ENCODE measurements at places on chromosomes 3 and 15. TPM values are rescaled to one million over a fixed set of nuclear protein-coding genes. Genes with fewer than 3 reads are reported as not detected.
A peak's percentile ranks its signal among the peaks of the same experiment; 100 is the strongest.

The PTH1R gene
- polyA plus RNA-seq = 164 TPM

The CPEB1 gene
- 0.86 TPM for polyA plus RNA-seq

The AMIGO3 gene
- polyA plus RNA-seq = 2.6 TPM

DNA sequence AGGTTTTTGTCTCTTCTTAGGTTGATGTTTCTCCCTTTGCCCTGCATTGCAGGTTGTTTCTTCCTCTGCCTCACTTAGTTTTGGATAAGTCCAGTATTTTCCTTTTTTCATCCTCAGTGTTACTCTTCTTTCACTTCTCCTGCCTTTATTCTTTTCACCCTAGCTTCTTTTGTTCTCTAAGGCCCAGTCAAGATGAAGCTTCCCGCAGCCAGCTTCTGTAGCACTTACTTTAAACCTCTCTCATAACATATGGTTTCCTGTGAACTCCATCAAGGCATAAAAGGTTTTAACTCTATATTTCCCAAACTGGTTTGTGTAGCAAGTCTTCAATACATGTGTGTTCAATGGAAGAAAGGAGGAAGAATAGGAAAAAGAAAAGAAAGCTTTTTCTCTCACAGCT lies 54.1 kb downstream of the TP63 start:
- no peaks in the 10 kb centered on the region for H3K4me1 ChIP-seq
- no peak overlapping the region for H3K4me3 ChIP-seq
- H3K27me3 ChIP-seq = no peaks in the 10 kb centered on the region
- H3K27ac ChIP-seq = no peak overlapping the region
- DNase-seq = no peak

DNA sequence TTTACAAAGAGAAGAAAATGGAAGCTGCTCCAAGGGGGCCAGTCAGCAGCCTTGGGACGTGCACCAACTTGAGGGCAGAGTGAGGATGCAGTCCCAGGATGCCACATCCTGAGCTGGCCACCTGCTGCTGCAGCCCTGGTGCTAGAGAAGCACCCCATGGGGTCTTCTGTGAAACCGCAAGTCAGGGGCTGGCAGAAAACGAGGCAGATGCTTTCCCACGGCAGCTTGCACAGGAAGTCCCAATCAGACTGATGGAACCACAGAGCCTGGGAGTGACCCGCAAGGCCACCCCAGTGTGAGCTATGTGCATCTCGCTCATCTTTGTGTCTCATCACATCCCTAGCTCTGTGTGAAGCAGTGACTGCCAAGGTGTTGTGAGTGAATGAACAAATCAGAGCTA lies 76.5 kb downstream of the NUP210 start:
- DNase-seq = no peak
- H3K4me1 ChIP-seq = peaks cover 12% of the 10 kb centered on the region
- no peak overlapping the region for H3K4me3 ChIP-seq
- no peak overlapping the region for H3K27ac ChIP-seq
- H3K36me3 ChIP-seq = no peaks in the 10 kb centered on the region

DNA sequence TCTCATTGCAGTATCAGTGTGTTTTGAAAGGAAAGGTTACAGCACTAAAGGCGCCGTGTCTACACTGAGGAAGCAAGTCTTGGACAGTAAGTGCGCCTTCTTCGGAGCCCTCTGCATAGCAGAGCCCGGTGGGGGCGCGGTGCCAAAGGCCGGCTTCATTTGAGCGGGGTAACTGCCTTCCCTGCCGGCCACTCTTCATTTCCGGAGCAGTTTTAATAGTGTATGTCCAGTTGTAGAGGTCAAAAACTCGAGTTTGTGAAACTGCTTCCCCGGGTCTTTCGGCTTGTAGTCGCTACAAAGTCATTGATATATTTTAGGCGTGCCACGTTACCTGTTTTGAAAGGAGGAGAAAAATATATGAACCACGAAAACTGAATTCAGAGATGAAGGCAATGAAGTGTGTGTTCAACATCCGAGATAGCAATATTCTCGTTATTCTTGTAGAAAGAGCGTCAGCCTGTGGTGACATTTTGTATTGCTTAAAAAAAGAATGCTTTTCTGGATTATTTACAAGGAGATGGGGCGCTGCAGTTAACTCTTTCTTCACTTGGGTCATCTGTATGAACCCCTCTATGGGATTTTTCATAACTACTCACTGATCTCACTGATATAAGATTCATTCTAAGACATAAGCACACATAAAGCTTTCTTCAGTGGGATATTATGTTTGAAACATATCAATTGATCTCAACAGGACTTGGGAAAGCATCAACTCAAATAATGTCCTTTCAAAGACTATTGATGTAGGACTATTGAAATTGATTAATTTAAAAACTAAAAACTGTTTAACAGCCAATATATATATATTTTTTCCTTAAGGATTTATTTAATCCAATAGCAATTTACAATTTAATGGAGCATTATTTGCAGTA lies 3.0 kb downstream of the ALCAM start:
- H3K27me3 ChIP-seq = peaks cover 11% of the 10 kb centered on the region
- H3K36me3 ChIP-seq = no peaks in the 10 kb centered on the region
- peak; percentile 75 for DNase-seq
- peak overlapping the region; percentile 53 for H3K4me3 ChIP-seq
- no peak overlapping the region for H3K27ac ChIP-seq

DNA sequence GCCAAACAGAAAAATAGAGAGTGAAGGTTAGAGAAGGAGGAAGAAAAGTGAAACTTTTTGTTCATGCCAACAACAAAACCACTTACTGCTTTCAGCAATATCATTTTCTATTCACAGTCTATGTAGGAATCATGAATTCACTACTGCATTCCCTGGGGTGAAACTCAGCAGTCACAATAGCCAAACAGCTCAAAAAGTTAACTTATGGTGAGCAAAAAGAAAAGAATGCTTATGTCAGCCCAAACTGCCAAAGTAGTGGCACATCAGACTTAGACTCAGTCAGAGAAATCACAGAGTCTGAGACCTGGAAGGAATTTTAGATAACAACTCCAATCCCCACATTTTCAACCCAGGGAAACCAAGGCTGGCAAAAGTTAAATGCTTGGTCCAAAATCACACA lies 238.7 kb upstream of the TMCO5A start:
- no peaks in the 10 kb centered on the region for H3K27me3 ChIP-seq
- H3K4me1 ChIP-seq = no peaks in the 10 kb centered on the region
- H3K4me3 ChIP-seq = no peak overlapping the region
- no peaks in the 10 kb centered on the region for H3K36me3 ChIP-seq

GRCh38 chr3:169813278-169813677 lies 574 bp upstream of the LRRC34 start:
- H3K36me3 ChIP-seq = no peaks in the 10 kb centered on the region
- H3K4me3 ChIP-seq = no peak overlapping the region
- H3K27me3 ChIP-seq = no peaks in the 10 kb centered on the region
- H3K4me1 ChIP-seq = peaks cover 13% of the 10 kb centered on the region
- no peak for DNase-seq

The RPUSD3 gene
- polyA plus RNA-seq = 124 TPM

DNA sequence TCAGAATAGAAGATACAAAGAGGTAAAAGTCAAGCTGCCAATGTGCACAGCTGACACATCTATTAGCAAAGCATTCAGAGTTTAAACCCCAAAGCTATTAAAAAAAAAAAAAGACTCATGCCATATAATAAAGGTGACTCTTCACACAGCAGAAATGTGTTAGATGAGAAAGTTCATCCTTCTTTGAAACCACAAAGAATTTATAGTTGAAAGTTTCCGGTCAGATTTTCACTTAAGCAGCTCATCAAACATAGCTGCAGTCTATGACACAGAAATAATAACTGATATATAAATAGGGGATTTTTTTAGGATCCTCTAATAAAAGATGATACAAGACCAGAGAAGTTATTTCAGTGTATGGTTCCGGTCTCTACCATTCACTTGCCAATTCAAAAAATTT lies 76.6 kb downstream of the WWTR1 start:
- H3K4me3 ChIP-seq = no peak overlapping the region
- peaks cover 45% of the 10 kb centered on the region for H3K4me1 ChIP-seq
- no peaks in the 10 kb centered on the region for H3K27me3 ChIP-seq

The FBXW12 gene
- polyA plus RNA-seq = not detected

The SLC2A2 gene
- polyA plus RNA-seq = not detected

The SSUH2 gene
- polyA plus RNA-seq = not detected

- no peaks in the 10 kb centered on the region for H3K36me3 ChIP-seq
- H3K27ac ChIP-seq = no peak overlapping the region
- no peak for DNase-seq
These were observed 417.4 kb upstream of the MDFIC2 start for GRCh38 chr3:70729845-70730244.

- no peaks in the 10 kb centered on the region for H3K36me3 ChIP-seq
- no peak overlapping the region for H3K4me3 ChIP-seq
- H3K4me1 ChIP-seq = no peaks in the 10 kb centered on the region
- no peak for DNase-seq
These were observed 148.5 kb downstream of the DUT start for GRCh38 chr15:48479751-48480150.

The CERS3 gene
- polyA plus RNA-seq = not detected

- no peak overlapping the region for H3K4me3 ChIP-seq
- H3K36me3 ChIP-seq = peaks cover 56% of the 10 kb centered on the region
- no peaks in the 10 kb centered on the region for H3K27me3 ChIP-seq
- DNase-seq = no peak
- peak overlapping the region; percentile 31 for H3K27ac ChIP-seq
These were observed 63.4 kb downstream of the RGMA start for GRCh38 chr15:93025625-93025982.

DNA sequence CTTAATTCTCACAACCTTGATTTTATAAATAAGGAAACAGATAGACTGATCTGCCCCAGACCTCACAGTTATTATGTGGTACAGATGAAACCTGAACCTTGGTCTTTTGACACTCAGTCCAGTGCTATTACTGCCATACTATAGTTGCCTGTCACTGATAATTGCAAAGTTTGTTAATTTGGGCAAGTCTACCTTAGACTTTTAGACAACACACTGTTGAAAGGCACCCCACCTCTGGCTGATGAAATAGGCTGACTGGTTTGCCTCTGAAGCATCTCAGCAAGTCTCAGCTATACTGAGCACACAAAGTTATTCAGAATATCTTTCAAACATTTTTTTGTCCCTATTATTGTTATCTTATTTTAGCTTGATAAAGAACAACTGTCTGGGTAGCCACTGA lies 53.1 kb upstream of the MAP4 start:
- DNase-seq = no peak
- H3K27me3 ChIP-seq = no peaks in the 10 kb centered on the region
- peaks cover 13% of the 10 kb centered on the region for H3K4me1 ChIP-seq

DNA sequence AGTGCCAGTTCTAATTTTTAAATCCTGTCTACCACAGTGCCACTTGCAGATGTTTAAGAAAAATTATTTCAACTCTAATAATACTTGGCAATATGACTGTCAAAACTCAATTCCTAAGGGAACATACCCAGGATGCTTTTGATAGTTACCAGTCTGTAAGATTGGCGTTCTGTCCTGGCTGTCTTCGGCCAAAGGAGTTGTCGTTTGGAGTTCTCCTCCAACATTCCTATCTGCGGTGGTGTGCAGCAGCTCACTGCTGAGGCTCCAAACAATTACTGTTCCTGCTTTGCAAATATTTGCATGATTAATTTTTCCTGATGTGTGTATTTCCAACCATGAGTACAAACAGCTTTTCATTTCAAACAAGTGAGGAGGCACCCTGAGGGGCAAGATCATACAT lies 330.8 kb upstream of the DPH6 start:
- H3K4me3 ChIP-seq = no peak overlapping the region
- H3K27me3 ChIP-seq = no peaks in the 10 kb centered on the region
- no peaks in the 10 kb centered on the region for H3K36me3 ChIP-seq
- no peak for DNase-seq

The PLS1 gene
- polyA plus RNA-seq = 7.4 TPM

The VWA5B2 gene
- 0.40 TPM for polyA plus RNA-seq

DNA sequence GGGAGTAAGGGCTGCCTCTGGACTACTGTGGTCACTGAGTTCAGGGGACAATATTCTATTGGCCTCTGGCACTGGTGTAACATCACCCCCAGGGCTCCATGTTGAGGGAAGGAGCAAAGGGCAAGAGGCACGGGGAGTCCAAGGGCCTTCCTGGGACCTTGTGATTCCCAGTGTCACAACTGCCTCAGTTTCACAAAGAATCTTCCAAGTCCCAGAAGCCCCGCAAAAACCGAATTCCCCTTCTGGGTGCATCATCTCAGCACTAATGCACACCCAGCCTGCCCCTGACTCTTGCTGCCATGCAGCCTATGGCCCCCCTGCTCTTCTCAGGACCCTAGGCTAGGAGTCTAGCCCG lies 5.5 kb downstream of the AMOTL2 start:
- no peaks in the 10 kb centered on the region for H3K27me3 ChIP-seq
- peaks cover 44% of the 10 kb centered on the region for H3K4me1 ChIP-seq
- peak overlapping the region; percentile 99 for H3K27ac ChIP-seq
- H3K36me3 ChIP-seq = peaks cover 31% of the 10 kb centered on the region

GRCh38 chr3:146912241-146913015 lies 307.3 kb upstream of the PLSCR5 start:
- no peak for DNase-seq
- no peaks in the 10 kb centered on the region for H3K27me3 ChIP-seq
- H3K4me1 ChIP-seq = no peaks in the 10 kb centered on the region
- H3K36me3 ChIP-seq = no peaks in the 10 kb centered on the region
- no peak overlapping the region for H3K4me3 ChIP-seq
- no peak overlapping the region for H3K27ac ChIP-seq

DNA sequence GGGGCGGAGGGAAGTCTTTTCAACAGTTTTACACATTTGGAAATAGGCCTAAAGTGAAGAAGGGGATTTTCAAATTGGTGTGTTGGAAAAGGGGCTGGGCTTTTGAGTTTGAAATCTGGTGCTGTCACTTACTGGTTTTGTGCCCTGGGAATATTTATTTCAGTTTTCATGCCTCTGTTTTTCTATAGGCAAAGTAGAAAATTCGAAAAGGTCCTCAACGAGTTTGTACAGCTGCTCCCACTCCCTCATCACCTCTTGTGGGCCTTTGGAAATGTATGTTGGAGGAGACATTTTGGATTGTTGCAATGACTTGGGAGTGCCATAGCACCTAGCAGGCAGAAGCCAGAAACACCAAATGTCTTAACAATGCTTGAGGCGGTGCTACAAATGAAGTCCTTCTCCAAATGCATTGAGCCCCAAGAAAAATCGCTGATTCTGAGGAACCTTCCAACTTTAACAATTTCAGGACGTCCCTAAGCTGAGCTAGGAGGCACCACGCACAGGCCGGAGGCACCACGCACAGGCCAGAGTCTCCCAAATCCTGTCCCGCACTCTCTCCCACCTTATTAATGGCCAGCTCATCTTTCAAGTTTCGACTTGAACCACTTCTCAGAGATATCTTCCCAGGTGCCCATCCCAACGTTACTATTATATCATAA lies 639 bp upstream of the POLR2M start:
- H3K36me3 ChIP-seq = peaks cover 18% of the 10 kb centered on the region
- H3K27me3 ChIP-seq = no peaks in the 10 kb centered on the region
- peak overlapping the region; percentile 97 for H3K27ac ChIP-seq
- peak overlapping the region; percentile 81 for H3K4me3 ChIP-seq
- DNase-seq = no peak

DNA sequence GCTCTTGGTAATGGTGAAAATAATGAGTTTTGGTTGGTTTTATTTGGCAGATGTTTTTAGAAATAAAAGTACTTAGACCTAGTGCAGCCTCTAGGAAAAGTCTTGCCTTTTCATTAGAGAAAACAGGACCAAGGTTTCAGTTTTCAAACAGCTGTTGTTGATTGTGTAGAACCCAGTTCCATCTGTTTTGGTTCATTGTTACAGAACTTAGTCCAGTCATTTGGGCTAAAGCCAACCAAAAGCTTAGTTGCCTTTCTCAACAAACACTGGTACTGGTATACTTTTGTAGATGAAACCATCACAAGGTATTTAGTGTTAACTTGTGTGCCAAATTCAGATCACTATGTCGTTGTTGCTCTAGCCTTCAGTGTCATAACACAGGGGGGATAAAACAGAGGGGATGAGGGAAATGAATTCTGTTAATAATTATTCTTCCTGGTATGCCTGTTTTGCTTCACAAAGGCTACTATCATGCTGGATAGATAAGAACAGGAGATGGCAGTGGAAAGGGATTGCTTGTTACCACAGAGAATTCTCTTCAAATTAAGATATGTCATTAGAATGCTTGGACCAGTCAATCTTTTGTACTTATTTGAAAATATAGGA lies 12.6 kb upstream of the APH1B start:
- H3K27ac ChIP-seq = no peak overlapping the region
- peak; percentile 72 for DNase-seq
- H3K36me3 ChIP-seq = no peaks in the 10 kb centered on the region
- no peaks in the 10 kb centered on the region for H3K4me1 ChIP-seq
